ENCODE measurements at places on chromosomes 11 and 22.

- no peak for DNase-seq
Observed at GRCh38 chr11:8959546-8960166, 4.6 kb downstream of the TMEM9B start.

GRCh38 chr11:16924462-16924825 is 89.8 kb downstream of the PLEKHA7 start:
- DNase-seq = no peak

DNA sequence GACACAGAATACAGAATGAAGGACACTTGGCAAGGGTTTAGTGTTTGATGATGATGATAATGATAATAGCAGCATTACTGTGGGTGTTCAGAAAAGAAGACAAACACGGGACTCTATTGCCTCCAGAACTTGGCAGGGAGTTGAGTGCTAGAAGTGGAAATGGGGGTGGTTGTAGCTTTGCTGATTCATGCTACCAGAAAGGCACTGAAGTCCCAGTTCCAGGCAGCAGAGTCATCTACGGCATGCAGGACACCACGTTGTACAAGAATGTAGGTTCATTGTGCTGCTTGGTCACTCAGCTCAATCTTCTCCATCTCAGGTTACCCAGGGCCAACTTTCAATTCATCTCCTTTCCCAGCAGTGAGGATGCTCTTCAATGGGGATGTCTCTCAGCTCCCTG is 115.7 kb downstream of the NTM start:
- DNase-seq = no peak

DNA sequence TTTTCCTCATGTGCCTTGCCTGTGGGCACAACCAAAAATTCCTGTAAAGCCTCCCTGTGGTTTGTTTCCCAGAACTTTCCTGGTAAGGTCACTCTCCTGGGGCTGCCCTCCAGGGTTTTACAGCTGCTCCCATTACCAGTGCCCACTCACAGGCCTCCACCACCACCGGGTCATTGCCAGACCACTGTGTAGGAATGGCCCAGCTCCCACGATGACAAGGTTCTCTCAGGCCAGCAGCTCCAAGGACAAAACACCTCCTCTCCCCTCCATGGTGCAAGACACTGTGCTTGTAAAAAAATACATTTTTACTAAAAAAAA is 96.1 kb upstream of the AKIP1 start:
- no peak for DNase-seq

DNA sequence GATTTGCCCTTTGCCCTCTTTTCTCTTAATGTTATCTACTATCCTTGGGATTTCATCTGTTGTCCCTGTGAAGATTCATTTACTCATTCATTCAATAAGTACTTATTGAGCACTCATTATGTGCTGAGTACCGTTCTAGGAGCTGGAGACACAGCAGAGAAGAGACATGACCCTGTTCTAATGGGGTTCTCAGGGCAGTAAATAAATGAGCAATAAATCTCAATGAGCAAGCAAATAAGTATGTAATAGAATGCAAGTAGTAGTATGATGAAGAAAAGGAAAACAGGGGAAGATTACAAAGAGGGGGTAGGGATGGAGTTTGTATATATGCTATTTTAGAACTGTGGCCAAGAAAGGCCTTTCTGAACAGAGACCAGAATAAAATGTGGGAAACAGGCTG is 34.2 kb upstream of the NRIP3 start:
- DNase-seq = no peak

- no peak for DNase-seq
Observed at GRCh38 chr11:26839911-26840698, 118.2 kb upstream of the SLC5A12 start.

DNA sequence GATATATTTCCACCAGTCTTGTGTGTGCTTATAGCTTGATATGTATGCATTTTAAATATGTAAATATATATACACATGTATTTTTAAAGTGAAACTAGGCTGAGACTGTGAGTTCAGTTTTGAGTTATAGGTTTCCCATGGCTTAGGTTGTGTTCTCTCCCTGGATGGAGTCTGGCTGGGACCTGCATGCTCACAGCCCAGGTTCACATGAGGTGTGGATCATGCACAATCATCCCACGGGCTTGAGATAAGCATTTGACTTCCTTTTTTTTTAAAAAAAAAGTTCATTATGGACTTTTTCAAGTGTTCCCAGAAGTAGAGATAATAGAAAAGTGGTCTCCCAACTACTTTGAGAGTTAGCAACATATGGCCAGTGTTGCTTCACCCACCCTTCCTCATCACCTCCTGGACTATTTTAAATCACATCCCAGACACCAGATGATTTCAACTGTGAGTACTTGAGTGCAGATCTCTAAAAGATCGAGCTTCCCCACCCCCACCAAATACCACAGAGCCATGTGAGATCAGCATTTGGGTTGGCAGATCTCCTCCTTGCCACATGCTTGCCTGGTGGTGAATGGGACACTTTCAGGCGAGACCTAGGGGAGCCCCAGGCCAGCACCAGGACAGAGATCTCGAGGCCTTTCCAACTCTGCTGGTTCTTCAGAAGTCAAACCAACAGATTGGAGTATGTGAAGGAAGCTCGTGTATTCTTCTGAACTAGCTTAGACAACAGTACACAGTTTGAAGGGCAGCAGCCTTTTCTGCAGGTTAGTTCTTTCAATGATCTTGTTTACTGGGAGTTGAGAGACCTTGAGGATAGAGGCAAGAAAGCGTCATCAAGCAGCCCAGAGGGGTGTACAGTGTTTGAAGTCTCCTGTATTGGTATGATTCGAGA is 15.9 kb downstream of the MED15 start:
- no peak for DNase-seq

GRCh38 chr11:61062181-61062930 is 39.9 kb upstream of the CD5 start:
- DNase-seq = no peak

GRCh38 chr11:84476581-84476980 is 1150.6 kb downstream of the DLG2 start:
- no peak for DNase-seq

- DNase-seq = no peak
Observed at GRCh38 chr11:19026862-19027261, 33.7 kb downstream of the MRGPRX2 start.

DNA sequence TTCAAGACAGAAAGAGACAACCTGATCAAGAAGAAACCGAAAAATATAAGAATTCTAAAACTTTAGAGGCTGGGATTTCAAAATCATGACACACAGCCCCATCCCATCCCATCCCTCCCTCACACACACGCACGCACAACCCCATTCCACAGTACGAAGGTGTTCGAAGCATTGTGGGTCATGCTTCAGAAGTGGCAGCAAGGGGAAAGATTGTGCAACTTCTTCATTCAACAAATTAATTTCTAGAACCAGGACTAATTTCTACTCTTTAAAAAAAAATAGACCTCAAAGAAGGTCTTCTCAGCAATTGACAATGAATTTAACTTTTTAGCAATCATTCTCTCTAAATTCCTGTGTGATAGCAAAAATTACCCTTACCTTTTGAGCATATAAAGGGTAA is 867 bp downstream of the SPA17 start:
- no peak for DNase-seq

GRCh38 chr11:103659206-103659618 is 377.2 kb upstream of the DDI1 start:
- DNase-seq = no peak

DNA sequence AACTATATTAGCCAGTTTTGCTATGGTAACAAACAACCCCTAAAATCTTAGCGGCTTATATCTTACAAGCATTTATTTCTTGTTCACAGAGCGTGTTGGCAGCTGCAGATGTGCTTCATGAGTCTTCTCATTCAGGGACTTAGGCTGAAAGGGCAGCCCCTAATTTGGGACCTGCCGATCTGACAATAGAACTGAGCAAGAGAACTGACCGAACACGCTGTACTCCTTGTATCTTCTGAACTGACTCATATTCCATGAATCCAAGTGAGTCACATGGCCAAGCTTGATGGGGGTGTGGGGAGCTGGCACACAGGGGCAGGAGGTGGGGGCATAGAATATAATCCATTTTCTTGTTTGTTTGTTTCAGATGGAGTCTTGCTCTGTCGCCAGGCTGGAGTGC is 481.7 kb upstream of the CADM1 start:
- no peak for DNase-seq

GRCh38 chr11:13669544-13670488 is 1.3 kb downstream of the FAR1 start:
- DNase-seq = no peak

DNA sequence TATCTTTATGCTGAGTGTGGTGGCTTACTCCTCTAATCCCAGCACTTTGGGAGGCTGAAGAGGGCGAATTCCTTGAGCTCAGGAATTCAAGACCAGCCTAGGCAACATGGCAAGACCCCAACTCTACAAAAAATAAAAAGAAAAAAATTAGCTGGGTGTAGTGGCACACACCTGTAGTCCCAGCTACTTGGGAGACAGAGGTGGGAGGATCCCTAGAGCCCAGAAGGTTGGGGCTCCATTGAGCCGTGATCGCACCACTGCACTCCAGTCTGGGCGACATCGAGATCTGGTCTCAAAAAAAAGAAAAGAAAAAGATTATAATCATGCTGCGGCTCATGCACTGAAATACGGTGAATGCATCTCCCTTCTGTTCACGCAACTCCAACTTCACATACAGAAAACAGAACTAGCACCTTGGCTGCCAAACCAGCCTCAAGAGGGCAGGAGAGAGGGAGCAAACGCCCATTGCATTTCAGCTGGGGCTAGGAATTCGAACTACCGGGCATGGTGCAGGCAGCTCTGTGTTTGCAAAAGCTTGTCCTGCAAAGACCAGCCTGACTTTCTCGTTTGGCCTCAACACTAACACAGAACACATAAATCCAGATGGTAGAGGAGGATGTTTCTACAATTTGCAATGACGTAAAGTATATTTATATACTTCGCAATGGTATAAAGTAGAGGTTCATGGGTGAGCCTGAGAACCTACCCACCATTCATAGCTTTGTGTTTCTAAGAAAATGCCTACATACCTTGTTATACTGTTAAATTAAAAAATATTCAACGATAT is 6.3 kb upstream of the SYNGR1 start:
- no peak for DNase-seq

- no peak for DNase-seq
Observed at GRCh38 chr11:132315696-132316095, 945.3 kb downstream of the NTM start.

GRCh38 chr11:77141034-77141433 is 13.0 kb downstream of the MYO7A start:
- DNase-seq = no peak

- DNase-seq = no peak
Observed at GRCh38 chr11:121839781-121840180, 276.2 kb downstream of the BLID start.

- DNase-seq = no peak
Observed at GRCh38 chr11:74686792-74687191, 44.4 kb downstream of the CHRDL2 start.

DNA sequence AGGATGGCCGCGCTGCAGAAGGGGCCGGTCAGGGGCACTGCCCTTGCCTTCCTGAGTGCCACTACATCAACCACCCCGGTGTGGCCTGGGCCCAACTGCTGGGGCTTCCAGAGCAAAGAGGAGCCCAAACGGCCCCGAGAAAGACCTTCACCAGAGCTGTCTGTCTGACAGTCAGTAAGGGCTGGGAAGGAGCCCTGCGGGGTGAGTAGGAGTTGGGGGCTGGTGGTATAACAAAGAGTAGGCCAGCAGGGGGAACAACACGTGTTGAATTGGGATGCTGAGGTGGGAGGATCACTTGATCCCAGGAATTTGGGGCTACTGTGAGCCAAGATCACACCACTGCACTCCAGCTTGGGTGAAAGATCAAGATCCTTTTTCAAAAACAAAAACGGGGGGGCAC is 3.9 kb downstream of the GSTT4 start:
- DNase-seq = no peak

DNA sequence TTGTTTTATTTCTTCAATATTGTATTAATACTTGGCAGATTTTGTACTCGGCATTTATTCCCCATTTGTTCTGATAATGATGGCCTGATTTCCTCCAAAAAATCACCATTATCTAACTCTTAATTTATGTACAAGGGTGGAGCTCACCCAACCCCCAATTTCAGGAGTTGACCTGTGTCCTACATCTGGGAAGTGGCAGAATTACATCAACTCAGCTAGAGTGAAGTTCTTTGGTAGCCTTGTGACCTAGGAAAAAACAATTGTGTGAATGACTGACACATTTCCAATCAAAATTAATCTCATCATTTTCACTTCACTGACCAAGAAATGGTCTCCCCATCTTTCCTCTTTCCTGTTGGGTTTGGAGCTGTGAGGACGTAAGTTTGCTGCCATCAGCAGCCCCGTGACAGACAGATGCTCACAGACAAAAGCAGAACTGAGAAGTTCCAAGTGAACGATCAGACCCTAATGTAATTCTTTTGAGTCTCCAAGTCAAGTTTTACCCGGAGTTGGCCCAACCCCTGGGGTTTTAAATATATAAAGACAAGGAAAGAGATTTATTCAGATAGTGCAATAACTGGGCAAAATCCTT is 16.6 kb upstream of the MS4A6E start:
- DNase-seq = no peak

GRCh38 chr22:46977656-46978343 is 215.3 kb downstream of the TBC1D22A start:
- no peak for DNase-seq

- no peak for DNase-seq
Observed at GRCh38 chr22:29814003-29814402, 24.1 kb downstream of the ASCC2 start.

GRCh38 chr11:111360150-111361043 is 18.7 kb downstream of the POU2AF1 start:
- DNase-seq = no peak

DNA sequence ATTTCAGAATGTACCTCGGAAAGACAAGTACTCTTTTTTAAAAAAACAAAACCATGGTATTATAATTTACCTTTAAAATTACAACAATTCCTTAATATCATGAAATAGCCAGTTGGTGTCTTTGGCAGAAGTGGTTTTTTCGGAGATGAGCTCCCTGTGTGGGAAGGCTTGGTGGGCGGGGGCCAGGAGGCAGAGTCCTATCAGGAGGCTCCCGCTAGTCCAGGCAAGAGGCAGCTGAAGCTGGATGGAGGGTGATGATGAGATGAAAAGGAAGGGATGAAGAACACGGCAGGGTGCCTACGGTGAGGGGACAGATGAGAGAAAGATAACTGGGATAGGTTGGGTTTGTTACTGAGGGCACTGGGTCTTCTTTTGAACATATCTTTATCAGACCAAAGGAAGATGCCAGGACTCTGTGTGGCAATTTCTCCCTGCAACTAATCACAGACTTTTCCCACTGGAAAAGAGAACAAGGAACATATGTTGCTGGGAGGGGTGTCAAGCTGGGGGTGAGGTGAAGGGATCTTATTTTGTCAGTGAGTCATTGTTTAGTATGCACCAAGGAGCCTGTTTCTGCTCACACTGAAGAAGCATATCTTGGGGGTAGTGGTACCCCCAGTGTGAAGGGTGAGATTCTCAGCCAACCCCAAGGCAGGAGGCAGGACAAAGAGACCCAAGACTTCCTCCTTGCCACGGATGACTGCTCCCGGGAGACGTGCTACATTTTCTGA is 91.5 kb upstream of the YWHAH start:
- no peak for DNase-seq

GRCh38 chr11:78489184-78489583 is 71.6 kb upstream of the GAB2 start:
- DNase-seq = no peak

DNA sequence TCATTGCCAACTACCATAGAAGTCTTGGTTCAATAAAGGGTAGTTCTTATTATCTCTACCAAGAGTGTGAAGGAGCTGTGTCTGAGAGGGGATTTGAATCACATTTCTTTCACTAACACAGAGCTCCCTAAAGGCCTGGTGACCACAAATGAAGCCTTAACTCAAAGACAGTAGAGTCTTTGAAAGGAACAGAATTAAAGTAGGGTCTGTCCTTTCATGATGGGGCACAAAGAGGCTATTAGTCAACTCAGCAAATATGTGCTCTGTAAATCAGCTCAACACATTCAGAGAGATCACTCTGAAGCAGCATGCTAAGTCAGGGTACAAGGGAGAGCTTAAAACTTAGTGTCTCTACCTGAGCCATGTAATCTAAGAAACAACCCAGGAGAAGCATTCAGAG is 212.4 kb upstream of the SYN3 start:
- DNase-seq = no peak
